ENCODE measurements at places on chromosomes 2 and 18.

DNA sequence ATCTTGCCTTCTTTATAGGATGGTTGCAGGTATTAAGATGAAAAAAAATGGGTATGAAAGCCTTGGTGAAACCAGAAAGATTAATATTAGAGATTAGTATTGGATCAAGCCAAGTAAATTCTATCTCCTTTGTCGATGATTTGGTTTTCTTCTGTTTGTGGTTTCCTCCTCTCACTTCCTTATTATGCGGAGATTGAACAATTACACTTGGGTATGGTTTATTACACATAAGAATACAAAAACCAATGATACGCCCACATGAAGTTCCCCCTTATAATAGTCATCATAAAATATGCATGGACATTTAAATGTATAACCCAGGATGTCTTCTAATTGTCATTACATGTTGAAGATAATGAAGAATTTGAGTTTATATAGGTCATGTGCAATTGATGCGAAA, 4.9 kb downstream of the LTBP1 start:
- DNase-seq, result no peak

GRCh38 chr2:230411570-230412370, 4.2 kb upstream of the SP100 start:
- DNase-seq, result peak; percentile 36

GRCh38 chr2:77458216-77458615, 64.0 kb downstream of the LRRTM4 start:
- no peak for DNase-seq

- no peak for DNase-seq
Observed at GRCh38 chr2:216109962-216110614, 940 bp downstream of the XRCC5 start.

GRCh38 chr2:73013936-73014335, 57.6 kb downstream of the SFXN5 start:
- DNase-seq, result no peak

DNA sequence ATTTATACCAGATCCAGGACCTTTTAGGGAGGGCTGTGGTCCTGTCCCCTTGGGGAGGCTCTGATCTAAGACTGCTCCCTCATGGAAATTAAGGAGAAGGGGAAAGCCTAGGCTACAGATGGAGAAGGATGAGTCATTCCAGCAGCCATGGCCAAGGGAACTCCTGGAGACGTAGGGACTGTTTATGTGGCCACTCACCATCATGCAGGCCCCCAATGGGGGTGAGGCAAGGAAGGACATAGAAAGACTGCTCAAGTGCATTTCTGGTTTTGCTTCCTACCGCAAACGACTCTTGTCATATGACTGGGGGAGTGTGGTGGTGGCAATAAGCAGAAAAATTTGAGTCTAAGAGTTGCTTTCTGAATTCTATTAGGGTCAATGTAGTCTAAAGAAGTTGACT, 54.0 kb upstream of the CYP1B1 start:
- DNase-seq, result no peak

GRCh38 chr2:32192418-32192817, 26.8 kb downstream of the SLC30A6 start:
- DNase-seq, result no peak

GRCh38 chr18:79614211-79614955, 65.2 kb upstream of the CTDP1 start:
- no peak for DNase-seq

- no peak for DNase-seq
Observed at GRCh38 chr2:28956890-28957289, 24.2 kb upstream of the TOGARAM2 start.

- DNase-seq, result no peak
Observed at GRCh38 chr2:237422309-237422708, 8.3 kb upstream of the COL6A3 start.

GRCh38 chr2:20972110-20972509, 71.8 kb downstream of the APOB start:
- DNase-seq, result no peak

DNA sequence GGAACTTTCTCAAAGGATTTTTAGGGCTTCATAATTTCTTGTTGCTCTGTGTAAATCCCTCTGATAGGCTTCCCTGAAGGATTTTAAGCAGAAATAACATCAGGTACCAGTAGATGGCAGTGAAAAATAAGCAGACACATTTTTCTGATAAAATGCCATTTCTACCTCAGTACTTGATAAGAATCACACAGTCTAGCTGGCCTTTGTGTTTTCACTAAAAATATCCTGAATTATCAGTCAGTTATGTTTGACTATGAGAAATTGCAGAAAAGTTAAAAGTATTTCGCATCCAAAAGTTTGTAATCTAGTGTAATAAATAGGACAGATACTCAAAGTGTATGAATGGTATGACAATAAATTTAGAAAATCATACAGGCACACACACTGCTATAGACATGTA, 68.7 kb downstream of the DNAJC10 start:
- DNase-seq, result no peak

Measured in stimulated activated CD8-positive, alpha-beta memory T cell treated with anti-CD3 and anti-CD28 coated beads, Interleukin-4, amount 100 ng/mL, for 4 hours (primary cell).